ENCODE measurements at places on chromosomes 3 and 15.
A peak's percentile ranks its signal among the peaks of the same experiment; 100 is the strongest.

DNA sequence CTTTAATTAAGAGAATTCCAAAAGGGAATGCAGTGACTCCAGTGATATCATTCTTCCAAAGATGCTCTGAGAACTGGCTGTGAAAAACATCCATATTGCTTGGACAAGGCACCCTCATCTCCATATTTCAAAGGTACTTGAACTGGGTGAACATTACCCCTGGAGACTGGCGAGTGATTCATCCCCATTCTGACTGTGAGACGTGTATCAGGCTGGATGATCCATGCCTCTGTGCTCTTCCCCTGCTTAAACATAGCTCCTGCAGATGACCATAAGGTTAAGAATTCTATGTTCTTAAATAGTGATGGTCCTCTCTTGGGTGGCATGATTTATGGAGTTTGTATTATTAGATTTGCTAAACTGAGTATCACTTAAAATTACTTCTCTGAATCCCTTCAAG is 137.8 kb downstream of the GABRB3 start:
- no peak for DNase-seq

GRCh38 chr3:19866751-19867347 is 67.2 kb downstream of the EFHB start:
- DNase-seq, result no peak

DNA sequence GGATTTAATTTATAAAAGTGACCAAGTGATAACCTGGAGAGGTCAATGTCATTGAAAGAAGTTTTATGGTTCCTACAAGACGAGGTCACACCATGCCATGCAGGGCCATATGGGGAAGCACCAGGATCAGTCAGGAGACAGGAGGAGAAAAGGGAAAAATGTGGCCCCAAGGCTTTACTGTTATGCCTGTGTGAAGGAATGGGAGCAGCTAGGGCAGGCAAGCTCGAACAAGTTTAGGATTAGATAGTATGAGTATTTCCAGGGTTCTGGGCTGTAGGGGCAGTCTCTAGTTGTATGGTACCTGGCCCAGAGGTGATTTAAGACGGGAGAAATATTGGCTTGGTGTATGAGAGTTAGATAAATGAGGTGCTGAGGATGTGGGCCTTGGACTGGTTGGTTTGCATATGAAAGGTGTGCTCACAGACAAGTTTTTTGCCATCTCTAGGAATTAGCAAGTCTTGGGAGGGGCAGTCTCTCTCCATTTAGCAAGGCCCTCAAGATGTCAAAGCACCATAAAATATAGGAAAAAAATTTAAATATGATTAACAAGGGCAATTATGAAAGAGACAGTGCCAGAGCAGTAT is 36.3 kb upstream of the DCLK3 start:
- DNase-seq, result no peak

DNA sequence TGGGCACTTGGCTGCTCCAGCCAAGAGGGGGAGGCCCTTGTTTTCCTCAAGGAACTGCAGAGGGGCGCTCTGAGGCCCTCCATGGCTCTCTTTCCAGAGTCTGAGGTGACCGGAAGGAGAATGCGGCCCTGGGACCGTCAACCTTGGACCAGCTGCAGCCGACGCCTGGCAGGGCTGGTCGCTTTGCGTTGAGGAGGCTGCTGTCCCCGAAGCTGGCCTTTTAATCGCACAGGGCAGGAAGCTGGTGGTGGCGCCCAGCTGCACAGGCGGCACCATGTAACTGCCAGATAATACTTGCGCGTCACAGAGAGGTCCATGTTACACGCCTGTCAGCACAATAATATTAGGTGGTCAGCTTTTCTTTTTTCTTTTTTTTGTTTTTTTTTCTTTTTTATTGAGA is 875 bp upstream of the HLTF start:
- DNase-seq, result no peak

- no peak for DNase-seq
These were observed 4.2 kb upstream of the DGKG start for GRCh38 chr3:186366206-186366605.

DNA sequence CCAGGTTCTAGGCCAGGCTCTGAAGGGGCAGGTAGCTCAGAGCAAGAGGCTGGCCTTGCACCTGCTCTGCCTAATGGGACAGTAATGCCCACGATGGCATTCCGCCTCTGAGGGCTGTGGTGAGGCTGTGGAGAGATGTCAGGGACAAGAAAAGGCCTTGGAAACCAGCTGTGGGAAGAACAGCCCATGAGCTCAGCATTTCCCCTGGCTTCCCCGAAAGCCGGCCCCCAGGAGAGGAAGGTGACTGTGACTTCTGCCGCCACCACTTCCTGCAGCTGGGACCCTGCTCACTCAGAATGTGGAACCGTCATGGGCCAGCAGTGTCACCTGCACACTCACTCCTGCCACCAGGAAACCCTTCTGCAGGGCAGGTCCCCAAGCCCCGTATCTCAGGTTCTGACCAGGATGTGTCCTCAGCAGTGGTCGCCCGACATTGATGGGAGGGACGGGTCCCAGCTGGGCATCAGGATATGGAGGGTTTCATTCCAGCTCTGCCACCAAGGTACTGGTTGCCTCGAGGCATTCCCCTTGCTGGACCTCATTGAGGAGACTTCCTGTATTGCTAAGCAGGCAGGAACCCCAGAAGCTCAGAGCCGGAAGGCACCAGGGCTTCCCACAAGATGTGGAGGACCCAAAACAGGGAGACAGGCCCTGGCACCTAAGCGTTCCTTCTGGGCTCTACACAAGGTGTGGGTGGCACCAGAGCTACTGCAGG is 30.7 kb downstream of the SEMA7A start:
- DNase-seq, result peak; percentile 74

DNA sequence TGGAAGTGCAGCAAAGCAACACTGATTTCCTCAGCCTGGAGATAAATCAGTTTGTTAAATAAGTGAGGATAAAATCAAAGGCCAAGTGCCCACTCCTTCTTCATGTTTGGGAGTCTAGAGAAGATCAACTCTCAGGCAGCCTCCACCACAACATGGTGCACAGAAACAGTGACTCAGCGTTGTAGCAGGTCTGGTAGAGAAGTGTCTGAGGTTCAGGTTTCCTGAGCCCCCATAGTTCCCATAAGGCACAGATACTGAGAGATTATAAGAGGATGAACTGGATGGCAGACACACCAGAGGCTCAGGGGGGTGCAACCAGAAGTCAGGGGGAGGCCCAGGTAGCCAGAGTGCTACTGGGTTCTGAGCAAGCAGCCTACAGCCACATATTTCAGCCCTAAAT is 166.7 kb downstream of the FRMD5 start:
- DNase-seq, result no peak

DNA sequence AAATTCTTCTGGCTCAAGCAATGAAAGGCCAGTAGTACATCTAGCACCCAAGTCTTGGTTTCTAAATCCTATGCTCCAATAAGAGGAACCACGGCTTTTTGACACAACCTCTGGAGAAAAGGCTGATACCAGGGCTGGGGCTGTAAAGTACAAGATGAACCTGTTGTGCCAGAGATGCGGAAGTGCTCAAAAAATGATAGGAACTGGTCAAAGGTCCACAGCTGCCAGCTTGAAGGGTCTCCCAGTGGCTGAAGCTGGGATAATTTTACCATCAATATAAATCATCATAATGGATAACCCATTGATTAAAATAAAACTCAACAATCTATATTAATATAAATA is 558 bp upstream of the NCEH1 start:
- no peak for DNase-seq

- DNase-seq, result no peak
These were observed 67.0 kb downstream of the TNIK start for GRCh38 chr3:171393032-171393744.

- no peak for DNase-seq
These were observed 167.7 kb downstream of the AGBL1 start for GRCh38 chr15:86247249-86247955.

- no peak for DNase-seq
These were observed 25.8 kb downstream of the ARHGEF3 start for GRCh38 chr3:56775838-56776555.

GRCh38 chr15:54803134-54803808 is 393.5 kb downstream of the RSL24D1 start:
- no peak for DNase-seq

GRCh38 chr15:66085128-66085527 is 168.4 kb downstream of the MEGF11 start:
- DNase-seq, result no peak

GRCh38 chr3:64648927-64649906 is 38.6 kb downstream of the ADAMTS9 start:
- DNase-seq, result no peak

GRCh38 chr3:177483182-177483967 is 286.1 kb upstream of the TBL1XR1 start:
- DNase-seq, result no peak

DNA sequence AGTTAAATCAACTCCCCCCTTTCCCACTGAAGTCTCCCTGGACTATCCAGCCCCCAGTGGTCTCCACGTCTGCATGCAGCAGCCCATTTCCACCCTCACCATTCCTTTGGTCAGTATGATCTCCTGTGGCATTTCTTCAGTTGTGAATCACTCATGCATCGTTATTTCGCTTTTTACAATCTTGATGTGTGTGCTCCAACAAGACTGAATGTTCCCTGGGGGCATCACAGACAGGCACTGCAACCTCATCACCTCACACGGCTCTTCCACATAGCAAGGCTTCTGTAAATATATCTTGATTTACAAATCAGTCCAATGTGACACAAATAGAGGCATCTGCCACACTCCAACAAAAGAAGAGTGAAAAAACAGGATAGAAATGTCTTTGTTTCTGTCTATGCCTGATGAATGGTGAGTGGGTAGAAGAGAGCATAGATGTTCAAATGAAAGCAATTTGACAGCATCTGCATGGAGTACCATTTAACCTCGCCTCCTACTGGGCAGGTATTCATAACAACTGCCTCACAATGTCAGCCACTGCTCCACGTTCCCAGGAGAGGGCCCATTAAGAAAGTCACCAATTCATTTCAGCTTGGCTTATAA is 5.2 kb downstream of the HEG1 start:
- no peak for DNase-seq

- DNase-seq, result no peak
These were observed 91.4 kb downstream of the NFKBIZ start for GRCh38 chr3:101940521-101941317.

GRCh38 chr15:32837935-32838334 is 120.1 kb downstream of the GREM1 start:
- no peak for DNase-seq

DNA sequence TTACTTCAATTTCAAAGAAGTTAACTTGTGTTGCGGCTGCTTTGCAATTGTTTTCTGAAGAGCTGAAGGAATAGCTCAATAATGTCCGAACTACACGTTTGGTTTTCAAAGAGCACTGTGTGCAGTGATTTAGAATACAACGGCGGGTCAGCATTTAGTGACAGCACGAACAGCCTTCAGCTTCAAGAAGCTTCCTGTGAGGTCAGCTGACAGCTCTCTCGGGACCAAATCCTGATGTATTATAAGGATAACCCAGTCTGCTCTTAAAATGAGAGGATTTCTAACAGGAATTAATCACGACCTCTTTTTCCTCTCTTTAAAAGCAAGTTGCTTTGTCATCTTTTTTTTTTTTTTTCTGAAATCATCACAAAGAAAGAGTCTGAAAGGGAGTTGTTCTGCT is 97.9 kb upstream of the UNC13C start:
- DNase-seq, result no peak

DNA sequence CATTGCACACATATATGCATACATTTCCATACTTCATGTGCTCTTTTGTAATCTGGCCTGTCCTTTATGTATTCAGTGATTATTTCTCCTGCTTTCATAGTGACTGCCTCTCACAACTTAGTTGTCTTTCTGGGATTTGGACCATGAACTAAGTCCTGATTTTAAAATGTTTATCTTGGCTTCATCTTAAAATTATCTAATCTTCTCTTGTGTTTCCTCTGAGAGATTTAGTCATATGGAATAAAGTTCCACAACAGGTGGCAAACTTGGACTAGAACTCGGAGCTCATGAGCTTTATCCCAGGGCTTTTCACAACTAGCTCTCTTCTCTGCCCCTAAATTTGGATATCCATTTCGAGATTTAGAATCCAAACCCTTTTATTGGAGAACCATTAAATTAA is 44.3 kb downstream of the U2SURP start:
- DNase-seq, result no peak

GRCh38 chr3:159233734-159234133 is 431.9 kb downstream of the MFSD1 start:
- no peak for DNase-seq

- DNase-seq, result no peak
These were observed 8.0 kb upstream of the TMEM212 start for GRCh38 chr3:171835116-171835515.

GRCh38 chr3:4845882-4846281 is 133.4 kb upstream of the BHLHE40 start:
- DNase-seq, result no peak

DNA sequence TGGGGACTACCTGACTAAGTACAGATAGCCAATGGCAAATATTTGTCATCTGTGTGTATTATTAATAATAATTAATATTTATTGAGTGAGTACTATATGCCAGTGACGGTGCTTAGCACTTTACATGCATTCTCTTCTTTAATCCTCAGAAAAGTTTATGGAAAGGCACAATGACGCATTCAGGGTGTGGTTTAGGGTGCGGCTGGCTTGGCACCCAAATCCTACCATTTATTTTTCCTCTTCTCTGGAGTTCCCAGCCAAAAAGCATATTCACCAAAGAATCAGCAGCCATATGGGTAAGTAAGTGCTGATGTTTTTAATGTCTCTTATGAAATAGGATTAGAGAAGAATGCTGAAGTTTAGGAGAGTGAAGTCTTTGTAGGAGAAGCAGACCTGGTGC is 140.4 kb upstream of the TP63 start:
- no peak for DNase-seq

- no peak for DNase-seq
These were observed 53.7 kb downstream of the ST6GAL1 start for GRCh38 chr3:186984064-186984463.

DNA sequence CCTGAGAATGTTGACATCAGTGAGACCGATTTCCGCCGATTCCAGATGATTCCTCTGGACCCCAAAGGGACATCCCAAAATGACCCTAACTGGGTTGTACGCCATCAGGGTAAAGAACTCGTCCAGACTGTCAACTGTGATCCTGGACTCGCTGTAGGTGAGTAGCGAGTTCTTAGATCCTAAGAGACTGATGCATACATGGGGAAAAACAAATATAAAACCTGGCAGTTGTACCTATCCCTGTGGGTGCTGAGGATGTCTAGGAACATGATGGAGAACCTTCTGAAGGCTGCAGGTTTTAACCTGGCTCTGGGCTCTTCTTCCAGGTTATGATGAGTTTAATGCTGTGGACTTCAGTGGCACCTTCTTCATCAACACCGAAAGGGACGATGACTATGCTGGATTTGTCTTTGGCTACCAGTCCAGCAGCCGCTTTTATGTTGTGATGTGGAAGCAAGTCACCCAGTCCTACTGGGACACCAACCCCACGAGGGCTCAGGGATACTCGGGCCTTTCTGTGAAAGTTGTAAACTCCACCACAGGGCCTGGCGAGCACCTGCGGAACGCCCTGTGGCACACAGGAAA is 12.3 kb downstream of the THBS1 start:
- no peak for DNase-seq
